ENCODE measurements at places on chromosomes 11 and 22.

- no peak for DNase-seq
Measured at GRCh38 chr11:123421589-123421988, 8.5 kb upstream of the GRAMD1B start.

- DNase-seq: no peak
Measured at GRCh38 chr11:17019232-17019631, 5.0 kb upstream of the PLEKHA7 start.

GRCh38 chr22:25629613-25630012 is 65.1 kb downstream of the GRK3 start:
- DNase-seq: no peak

GRCh38 chr11:45021692-45022141 is 71.0 kb upstream of the TP53I11 start:
- no peak for DNase-seq

DNA sequence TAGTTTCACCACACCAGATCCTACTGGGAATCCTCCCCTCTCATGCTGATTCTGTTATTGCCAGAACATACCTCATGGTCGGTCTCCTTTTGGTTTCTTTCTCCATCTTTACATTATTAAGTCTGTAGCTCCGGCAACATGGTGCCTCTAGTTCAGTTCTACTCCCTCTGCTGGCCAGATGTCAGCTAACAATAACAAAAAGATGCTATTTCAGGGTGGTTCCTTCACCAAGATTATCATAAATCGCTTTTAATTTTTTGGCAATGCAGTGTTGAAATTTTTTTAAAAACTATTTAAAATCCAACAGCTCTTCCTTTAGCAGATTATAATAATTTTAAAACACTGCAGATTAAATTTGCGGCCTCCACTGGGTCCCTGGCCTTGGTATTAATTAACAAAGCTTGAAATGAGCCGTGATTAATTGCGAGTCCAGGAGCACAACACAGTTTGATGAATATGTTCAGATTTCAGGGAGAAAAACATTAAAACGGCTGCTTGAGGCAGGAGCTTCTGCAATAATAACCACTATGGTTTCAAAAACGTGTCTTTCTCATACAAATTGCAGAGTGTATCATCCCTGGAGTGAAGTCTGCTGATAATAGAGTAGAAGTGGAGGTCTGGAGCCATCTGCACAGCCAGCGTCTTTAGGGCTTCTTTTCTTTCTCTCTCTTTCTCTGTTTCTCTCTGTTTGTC is 492.9 kb upstream of the KIRREL3 start:
- no peak for DNase-seq

DNA sequence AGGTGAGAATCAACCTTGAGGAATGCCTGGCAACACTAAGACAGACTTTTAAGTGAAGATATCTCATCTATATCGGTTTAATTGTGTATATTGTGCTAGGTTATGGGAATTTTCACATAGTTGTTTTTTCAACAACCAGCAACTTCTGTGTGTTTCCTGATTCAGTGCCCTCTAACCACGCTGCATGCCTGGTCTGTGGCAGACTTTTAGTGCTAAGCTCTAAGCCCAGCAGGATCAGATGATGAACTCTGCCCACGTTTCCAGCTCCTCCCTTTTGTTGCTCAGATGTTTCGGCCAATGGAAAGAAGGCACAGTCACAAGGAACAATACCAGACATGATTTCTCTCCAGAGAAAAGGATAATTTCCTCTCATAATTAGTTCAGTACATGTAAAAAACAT is 1.4 kb upstream of the VWA5A start:
- DNase-seq: no peak

DNA sequence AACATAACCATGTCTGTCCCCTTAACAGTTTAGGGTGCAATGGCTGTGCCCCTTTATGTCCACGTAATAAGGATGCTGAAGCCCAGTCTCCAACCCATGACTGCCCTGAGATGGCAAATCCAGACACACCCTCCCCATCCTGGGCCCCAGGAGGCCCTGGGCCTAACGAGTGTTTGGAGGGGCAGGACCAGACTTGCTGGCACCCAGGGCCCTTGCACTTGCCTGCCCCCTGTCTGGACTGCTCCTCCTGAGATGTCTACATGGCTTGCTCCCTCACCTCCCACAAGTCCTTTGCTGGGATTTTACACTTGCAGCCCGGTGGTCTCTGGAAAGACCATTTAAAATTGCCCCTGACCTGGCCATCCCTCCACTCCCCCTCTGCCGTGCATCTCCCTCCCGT is 132.2 kb upstream of the NECTIN1 start:
- no peak for DNase-seq

- no peak for DNase-seq
Measured at GRCh38 chr22:24247011-24247507, 2.2 kb upstream of the GGT5 start.

- DNase-seq: no peak
Measured at GRCh38 chr22:28269277-28269676, 350.2 kb upstream of the PITPNB start.

DNA sequence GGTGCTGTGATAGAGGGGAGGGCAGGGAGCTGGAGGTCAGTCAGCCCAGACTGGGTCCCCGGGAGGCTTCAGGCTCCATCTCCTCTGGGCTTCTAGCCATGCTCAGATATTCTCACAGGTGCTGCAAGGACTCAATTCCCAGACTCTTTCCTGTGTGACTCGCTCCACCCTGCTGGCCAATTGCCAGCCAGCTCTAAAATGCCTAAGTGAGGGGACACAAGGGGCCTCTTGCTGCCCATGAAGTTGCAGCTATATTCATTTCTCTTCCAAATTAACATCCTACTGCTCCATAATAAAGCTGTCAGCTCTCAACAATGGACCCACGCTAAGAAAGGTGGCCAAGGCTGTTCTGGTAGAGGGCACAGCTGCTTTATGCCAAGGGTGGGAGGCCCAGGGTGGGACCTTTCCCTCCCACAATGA is 101.5 kb downstream of the PLEKHA7 start:
- no peak for DNase-seq

- DNase-seq: no peak
Measured at GRCh38 chr11:8080674-8081590, at the start of gene TUB. TSS of gene TUB (plus strand) at chr11:8081211. CDS start at chr11:8081511, 300 bp downstream.

GRCh38 chr11:120985718-120986569 is 38.0 kb upstream of the TBCEL start:
- DNase-seq: no peak

Measured in stimulated activated CD4-positive, alpha-beta T cell treated with anti-CD3 and anti-CD28 coated beads, Interleukin-2, amount 100 ng/mL, for 4 hours (primary cell).